A549 (cell line): ENCODE measurements at places on chromosomes 6 and 20. TPM values are rescaled to one million over a fixed set of nuclear protein-coding genes. Genes with fewer than 3 reads are reported as not detected.

The CTCFL gene
- 0.03 TPM in 2 of 3 replicates, not detected in the other for polyA plus RNA-seq

The FRS3 gene
- polyA plus RNA-seq: 1.7 to 2.0 TPM (median 2.0 TPM) in 3 replicates

The HIVEP2 gene
- 1.8 to 2.3 TPM (median 2.2 TPM) in 3 replicates for polyA plus RNA-seq

The COQ3 gene
- 13.1 to 14.0 TPM (median 13.3 TPM) in 3 replicates for polyA plus RNA-seq

The PI16 gene
- polyA plus RNA-seq: not detected in 3 replicates

The TMEM244 gene
- polyA plus RNA-seq: not detected in 3 replicates

The AVP gene
- polyA plus RNA-seq: not detected in 3 replicates

The ANKEF1 gene
- 11.5 to 11.8 TPM (median 11.7 TPM) in 3 replicates for polyA plus RNA-seq

The IRF4 gene
- polyA plus RNA-seq: 0.03 TPM in 2 of 3 replicates, not detected in the other

The PLAGL2 gene
- 9.0 to 9.3 TPM (median 9.1 TPM) in 3 replicates for polyA plus RNA-seq

The SOX4 gene
- 17.5 to 31.0 TPM (median 30.8 TPM) in 3 replicates for polyA plus RNA-seq

The ULBP2 gene
- 4.2 to 5.0 TPM (median 4.5 TPM) in 3 replicates for polyA plus RNA-seq

The NEU1 gene
- 12.8 to 19.2 TPM (median 16.0 TPM) in 3 replicates for polyA plus RNA-seq

The GINS1 gene
- polyA plus RNA-seq: 30.7 to 34.2 TPM (median 33.6 TPM) in 3 replicates

The DEFB121 gene
- not detected in 3 replicates for polyA plus RNA-seq

The PRICKLE4 gene
- polyA plus RNA-seq: 0.95 to 1.6 TPM (median 1.5 TPM) in 3 replicates

The WFDC6 gene
- not detected in 3 replicates for polyA plus RNA-seq

The SRC gene
- polyA plus RNA-seq: 133 to 139 TPM (median 134 TPM) in 3 replicates

The CDH22 gene
- 0.03 TPM in 1 of 3 replicates, not detected in the others for polyA plus RNA-seq

The KCNS1 gene
- not detected in 3 replicates for polyA plus RNA-seq

The TRAPPC3L gene
- polyA plus RNA-seq: not detected in 3 replicates

The CLDN20 gene
- polyA plus RNA-seq: not detected in 3 replicates

The BTN2A1 gene
- 19.2 to 20.3 TPM (median 19.3 TPM) in 3 replicates for polyA plus RNA-seq

The MTFR2 gene
- polyA plus RNA-seq: 11.3 to 11.8 TPM (median 11.6 TPM) in 3 replicates
